ENCODE measurements at places on chromosomes 3 and 15.

- no peak for DNase-seq
Measured at GRCh38 chr3:120424506-120424905, 26.3 kb downstream of the FSTL1 start.

GRCh38 chr3:53665608-53666425 lies 171.4 kb downstream of the CACNA1D start:
- DNase-seq = no peak

GRCh38 chr15:51094606-51095569 lies at the start of gene TNFAIP8L3:
Gene TNFAIP8L3, minus strand, starts transcription at chr15:51094906. Its CDS starts 311 bp downstream, at chr15:51094595.
- no peak for DNase-seq

DNA sequence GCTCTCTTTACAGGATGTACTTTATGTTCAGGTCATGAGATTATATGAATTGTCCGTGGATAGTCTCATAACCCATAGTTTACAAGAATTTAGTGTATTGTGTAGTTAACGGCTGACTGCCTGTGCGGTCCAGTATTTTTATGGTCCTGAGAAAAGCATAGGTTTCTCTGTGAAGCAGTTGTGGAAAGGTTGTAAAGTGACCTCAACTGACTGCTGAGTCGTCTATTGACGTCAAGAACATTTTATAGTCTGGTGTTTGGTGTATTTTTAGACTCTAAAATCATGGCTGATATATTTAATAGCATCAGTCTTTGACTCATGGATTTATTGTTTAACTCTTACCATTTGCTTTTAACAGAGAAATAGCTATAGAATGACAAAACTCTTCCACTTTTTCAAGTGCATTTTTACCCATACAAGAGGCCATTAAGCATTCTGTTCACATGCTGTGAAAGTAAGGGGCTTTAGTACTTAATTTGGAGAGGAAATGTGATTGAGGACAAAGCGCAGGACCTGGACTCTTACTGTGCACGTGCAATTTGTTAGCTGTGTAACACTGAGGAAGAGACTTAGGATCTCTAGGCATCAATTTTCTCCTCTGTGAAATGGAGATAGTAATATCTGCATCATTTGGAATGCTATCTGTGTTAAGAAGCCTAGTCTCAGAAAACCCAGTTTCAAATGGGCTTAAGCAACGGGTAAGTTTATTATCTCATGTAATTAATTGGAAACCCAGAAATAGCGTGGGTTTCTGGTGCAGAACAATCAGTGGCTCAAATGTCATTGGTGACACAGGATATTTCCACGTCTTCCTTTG lies 240.8 kb downstream of the NFKBIZ start:
- no peak for DNase-seq

DNA sequence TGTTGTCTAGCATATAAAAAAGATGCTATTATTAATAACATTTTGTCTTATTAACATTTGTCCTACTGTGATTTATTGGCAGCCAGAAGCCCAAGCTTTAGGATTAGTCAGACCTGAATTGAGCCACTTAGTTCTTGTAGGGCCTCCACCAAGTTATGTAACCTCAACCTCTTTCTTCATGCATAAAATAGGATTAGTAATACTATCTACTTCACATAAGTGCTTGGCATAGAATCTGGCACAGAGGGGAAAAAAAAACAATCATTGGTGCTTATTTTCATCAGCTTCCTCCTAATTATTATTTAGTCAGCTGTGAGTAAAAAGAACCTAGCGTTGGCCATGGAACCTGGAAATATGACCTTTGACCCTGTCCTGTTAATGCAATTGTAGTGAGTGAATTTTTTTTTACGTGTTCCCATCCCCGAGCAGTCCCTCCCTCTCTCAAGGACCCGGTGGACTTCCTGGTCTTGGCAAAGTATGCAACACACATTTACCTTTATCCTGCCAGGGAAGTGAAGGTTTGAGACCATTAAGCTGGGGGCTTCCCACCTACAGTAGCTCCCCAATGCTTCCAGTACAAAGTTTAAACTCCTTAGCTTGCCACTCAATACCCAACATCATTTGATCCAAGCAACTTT lies 136.8 kb downstream of the FHIT start:
- DNase-seq = no peak

GRCh38 chr15:38195191-38195901 lies 57.3 kb upstream of the SPRED1 start:
- no peak for DNase-seq

DNA sequence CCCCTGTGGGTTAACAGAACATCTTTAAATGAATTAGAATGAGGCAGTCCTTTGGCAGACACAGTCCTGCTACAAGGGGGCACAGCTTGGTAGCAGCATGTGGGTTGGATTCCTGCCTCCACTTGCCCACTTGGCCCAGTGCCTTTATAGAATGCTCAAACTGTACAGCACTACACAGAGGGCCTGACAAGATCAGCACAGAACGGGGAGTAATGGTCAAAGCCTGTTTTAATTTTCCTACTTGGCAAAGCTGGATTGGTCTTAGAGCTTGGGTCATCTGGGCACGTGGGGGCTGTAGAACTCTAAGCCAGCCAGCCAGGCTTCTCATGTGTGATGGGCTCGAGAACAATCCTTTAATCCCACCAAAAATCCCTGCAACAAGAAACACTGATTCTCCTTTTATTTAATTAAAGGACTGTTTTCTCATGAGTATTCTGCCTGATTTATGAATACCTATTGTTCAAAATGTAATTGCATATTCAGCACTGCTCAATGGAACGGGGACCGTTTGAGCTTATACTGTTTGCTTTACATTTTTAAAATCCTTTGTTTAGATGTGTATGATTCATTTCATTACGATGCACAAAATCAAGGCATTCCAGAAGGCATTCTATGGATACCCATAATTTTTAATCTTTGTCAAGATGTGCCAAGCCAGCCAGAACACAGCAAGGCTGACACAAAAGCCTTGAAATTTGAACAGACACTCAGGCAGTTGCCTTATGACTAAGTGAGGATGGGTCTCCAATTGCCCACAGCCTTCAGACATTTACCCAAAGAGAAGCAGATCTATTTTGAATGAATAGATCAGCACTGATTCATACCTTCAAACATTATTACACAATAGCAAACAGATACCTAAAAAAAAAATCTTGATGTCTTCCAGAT lies 249.3 kb upstream of the TGFBR2 start:
- no peak for DNase-seq

- DNase-seq = no peak
Measured at GRCh38 chr15:25435474-25436243, 3.2 kb downstream of the UBE3A start.

- no peak for DNase-seq
Measured at GRCh38 chr3:189593581-189593980, 37.6 kb upstream of the TP63 start.

DNA sequence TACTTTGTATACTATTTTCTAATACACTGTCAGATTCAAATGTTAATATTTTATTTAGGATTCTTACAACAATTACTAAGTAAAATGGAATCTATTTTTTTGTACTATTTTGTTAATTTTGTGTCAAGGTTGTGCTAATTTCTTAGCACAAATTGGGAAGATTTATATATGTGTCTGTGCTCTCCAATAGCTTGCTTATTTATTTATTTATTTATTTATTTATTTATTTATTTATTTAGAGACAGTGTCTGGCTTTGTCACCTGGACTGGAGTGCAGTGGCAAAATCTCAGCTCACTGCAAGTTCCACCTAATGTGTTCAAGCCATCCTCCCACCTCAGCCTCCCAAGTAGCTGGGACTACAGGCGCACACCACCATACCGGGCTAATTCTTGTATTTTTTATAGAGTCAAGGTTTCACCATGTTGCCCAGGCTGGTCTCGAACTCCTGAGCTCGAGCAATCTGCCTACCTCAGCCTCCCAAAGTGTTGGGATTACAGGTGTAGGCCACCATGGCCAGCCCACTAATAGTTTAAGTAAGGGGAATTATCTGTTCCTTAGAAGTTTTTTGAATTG lies 34.6 kb downstream of the CTXND1 start:
- DNase-seq = no peak

- no peak for DNase-seq
Measured at GRCh38 chr3:30256474-30256873, 349.9 kb upstream of the TGFBR2 start.

GRCh38 chr15:54840621-54841398 lies 355.9 kb downstream of the RSL24D1 start:
- no peak for DNase-seq

DNA sequence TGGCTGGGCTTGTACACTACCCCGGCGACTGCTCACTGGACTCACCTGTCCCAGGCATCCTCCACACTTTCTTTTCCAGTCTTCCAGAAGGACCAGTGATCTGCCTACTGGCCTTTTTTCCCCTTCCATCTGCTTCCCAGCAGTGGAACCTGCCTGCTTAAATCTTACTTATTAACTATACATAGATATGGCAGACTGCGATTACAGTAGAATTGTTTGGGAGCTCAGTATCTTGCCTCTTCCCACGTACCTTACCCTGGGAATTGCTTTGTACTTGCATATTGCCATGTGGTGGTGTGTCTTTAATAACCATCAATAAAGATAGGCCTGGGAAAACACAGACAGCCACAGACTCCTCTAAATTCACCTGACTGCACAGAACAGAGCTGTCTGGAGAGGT lies 11.8 kb upstream of the HES1 start:
- DNase-seq = no peak

DNA sequence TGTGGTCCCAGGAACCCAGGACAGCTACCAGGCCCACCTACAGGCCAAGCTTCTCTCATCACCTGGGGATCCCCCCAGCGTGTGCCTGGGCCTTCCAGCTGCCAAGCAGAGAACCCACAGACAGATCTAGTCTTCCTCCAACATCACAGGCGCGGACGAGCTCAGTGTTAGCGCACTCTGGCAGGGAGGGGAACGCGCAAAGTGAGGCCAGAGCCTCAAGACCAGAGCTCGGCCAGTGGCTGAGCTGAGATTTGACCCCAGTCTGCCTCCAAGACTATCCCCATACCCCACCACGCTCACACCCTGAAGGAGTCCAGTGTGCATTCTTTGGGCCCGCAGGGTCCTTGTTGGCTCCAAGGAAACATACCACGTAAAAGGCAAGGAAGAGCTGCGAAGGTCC lies 5.1 kb downstream of the MFGE8 start:
- no peak for DNase-seq

GRCh38 chr15:62734706-62735105 lies 307.8 kb upstream of the TPM1 start:
- no peak for DNase-seq

GRCh38 chr3:61912158-61912557 lies 350.8 kb downstream of the PTPRG start:
- no peak for DNase-seq

- no peak for DNase-seq
Measured at GRCh38 chr15:49115062-49115461, 40.3 kb downstream of the COPS2 start.

DNA sequence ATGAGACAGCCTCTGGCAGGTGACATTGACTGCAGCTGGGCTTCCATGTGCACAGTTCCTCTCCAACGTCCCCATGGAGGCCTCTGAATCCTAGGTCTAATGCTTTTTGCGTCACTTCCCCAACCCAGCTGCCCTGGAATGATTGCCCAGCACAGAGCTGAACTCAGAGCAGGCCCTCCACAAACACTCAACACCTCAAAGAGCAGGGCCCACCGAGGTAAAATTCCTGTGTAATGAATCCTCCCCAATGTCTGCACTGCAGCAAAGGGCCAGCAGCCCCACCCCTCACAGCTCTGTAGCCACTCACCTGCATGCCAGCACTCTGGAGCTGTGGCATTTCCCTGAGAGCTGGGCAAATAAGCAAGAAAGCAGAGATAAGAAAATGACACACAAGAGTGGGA lies 42.6 kb upstream of the DUSP7 start:
- DNase-seq = no peak
